ENCODE measurements at places on chromosomes 11 and 22.
A peak's percentile ranks its signal among the peaks of the same experiment; 100 is the strongest.

DNA sequence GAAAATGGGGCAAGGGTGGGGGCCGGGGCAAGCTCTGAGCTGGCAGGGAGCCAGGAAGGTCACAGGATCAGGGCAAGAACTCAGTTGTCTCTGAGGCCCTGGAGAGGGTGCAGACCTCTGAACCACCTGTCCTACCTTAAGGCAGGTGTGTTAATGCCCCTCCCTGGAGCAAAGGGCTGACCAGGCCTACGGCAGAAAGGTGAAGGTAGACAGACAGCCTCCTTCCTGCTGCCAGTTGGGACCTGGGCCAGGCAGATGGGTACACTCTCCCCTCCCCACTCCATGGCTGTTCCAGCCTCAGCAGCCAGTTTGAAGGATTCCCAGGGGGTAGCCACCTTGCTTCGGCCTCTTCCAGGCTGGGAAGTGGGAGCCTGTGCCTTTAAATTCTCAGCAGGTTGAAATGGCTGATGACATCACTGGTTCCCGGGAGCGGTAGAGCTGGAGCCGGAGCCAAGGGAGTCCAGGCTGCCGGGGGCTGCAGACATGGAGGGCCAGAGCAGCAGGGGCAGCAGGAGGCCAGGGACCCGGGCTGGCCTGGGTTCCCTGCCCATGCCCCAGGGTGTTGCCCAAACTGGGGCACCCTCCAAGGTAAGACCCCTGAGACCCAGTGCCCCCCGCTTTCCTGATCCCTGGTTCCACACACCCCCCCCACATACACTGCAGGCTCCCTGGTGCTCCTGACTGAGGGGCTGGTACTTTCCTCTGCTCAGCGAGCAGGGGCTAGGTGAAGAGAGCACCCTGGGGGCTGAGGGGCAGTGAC lies at the start of gene INPP5J:
TSS of gene INPP5J (plus strand) at position 435 of the 760 bp plus-strand sequence. CDS start at position 484, 49 bp downstream.
- peak; percentile 73 for DNase-seq

DNA sequence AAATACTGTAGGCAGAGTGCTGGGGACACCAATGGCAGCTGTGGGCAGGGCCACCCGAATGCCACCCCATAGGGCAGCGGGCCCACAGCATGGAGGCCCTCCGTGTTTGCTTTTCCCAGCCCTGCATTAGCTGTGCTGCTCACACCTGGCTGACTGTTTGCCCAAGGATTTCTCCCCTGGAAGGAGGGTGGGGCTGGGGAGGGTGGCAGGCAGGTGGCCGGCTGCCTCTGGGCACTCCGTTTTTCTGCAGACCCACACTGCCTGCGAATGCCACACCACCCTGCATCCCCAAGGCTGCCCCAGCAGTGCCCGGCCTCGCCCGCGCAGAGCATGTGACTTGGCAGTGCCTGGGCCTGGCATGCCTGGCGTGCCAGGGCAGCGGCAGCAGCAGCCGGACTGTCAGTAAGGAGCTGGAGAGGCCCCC lies 19.6 kb downstream of the DAGLA start:
- peak; percentile 45 for DNase-seq

DNA sequence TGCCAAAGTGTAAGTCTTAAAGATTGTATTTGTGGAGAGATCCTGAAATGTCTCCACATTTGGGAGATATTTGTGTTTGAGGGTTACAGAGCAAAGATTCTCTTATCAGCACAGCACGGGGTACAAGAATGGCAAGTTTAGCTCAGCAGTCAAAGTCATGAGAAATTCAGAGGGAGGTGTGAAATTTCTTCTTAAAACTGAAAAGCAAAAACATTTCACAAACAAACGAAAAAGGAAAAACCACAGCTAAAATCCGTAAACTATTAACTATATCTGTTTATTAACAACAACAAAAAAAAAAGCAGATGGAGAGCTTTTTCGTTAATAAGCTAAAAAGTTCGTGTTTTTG lies 40.9 kb upstream of the ETS1 start:
- no peak for DNase-seq

- no peak for DNase-seq
Observed at GRCh38 chr11:62370743-62371440, 33.6 kb downstream of the ASRGL1 start.

GRCh38 chr11:67372321-67372992 lies 941 bp downstream of the CLCF1 start:
- no peak for DNase-seq

- no peak for DNase-seq
Observed at GRCh38 chr11:24833573-24833972, 336.7 kb downstream of the LUZP2 start.

GRCh38 chr22:37892566-37893335 lies 13.3 kb upstream of the MICALL1 start:
- DNase-seq = no peak

All from adrenal gland (tissue), 19 donors.